ENCODE measurements at places on chromosomes 11 and 22.

- no peak for DNase-seq
These were observed 41.8 kb upstream of the SORL1-AS1 start for GRCh38 chr11:121494355-121495099.

DNA sequence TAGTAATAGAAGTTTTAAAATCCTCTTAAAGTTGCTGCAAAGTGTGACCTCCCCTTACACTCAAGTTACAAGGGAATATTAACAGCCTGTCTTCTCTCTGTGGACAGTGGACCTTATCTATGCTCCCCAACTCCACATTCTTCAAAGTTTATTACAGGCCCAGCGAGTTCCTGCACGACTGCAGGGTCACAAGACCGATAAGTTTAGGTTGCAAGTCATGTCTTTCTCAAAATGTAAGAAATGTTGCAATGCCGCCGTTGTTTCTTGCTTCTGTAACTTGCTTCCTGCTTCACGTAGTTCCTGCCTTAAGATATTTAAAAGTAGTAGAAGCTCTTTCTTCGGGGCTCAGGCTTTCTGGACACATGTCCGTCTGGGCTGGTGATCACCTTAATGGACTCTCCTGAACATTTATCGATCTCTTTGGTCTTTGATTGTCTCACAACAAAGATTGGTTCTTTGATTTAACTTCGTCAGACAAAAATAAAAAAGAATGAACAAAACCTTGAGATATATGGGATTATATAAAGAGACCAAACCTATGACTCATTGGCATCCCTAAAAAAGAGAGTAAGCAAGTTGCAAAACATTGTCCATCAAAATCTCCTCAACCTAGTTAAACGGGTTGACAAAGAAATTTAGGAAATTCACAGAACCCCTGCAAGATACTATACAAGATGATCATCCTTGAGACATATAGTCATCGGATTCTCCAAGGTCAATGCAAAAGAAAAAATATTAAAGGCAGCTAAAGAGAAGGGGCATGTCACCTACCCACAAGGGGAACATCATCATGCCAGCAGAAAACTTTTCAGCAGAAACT, 45.4 kb upstream of the GLYAT start:
- no peak for DNase-seq

DNA sequence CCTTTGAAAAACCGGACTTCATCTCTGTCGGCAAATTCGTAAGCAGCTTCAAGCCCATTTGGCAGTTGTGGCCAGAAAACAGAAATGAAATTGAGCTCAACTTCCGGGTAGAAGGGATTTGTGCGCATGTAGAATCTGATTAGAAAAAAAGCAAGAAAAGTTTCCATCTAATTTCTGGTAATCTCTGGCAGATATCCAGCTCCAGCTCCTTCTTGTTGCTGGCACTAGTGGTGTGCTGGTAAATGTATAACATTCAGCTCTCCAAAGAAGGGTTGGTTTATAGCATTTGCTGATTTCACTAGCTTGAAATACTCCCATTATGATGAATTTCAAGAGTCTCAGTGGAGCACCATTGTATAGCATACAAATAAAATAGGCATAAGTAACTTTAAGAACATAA, 5.4 kb downstream of the MMP1 start:
- DNase-seq: no peak

GRCh38 chr22:25492841-25493734, 71.4 kb upstream of the GRK3 start:
- no peak for DNase-seq

- DNase-seq: no peak
These were observed 4.1 kb upstream of the B4GALNT4 start for GRCh38 chr11:364991-365725.

GRCh38 chr22:40040927-40041326, 46.2 kb downstream of the FAM83F start:
- no peak for DNase-seq

DNA sequence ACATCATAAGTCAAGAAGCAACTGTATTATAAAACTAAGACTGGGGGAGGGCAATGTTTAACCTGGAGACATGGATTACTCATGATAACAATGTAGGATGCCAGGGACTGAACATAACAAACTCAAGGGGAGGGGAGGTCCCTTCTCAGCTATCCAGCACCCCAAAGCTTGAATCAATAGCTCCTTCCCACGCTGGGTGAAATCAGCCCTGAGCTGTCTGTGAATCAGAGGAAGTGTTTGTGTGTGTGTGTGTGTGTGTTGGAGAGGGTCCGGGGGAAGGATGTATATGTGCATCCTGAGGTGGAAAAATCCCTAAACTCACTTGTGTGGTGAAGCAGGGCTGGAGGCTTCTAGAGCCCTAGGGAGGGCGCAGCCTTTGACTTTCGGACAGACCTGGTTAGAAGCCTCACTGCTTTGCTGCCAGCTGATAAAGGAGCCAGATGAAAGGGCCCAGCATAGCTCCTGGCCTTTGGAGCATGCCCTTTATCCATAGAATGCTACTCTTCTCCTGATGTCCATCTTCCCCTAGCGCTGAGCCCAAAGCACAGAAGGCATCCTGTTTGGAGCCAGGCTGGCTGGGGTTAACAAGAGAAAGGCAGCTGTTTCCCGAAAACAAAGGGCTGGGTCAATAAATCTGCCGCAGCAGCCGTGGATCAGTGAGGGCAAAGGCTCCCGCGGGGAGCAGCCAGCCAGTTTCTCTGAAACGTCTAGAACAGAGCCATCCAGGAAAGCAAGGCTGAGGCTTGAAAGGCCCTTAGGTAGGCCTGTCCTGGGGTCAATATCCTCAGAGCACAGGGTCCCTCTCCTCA, 35.8 kb downstream of the TNKS1BP1 start:
- DNase-seq: no peak

DNA sequence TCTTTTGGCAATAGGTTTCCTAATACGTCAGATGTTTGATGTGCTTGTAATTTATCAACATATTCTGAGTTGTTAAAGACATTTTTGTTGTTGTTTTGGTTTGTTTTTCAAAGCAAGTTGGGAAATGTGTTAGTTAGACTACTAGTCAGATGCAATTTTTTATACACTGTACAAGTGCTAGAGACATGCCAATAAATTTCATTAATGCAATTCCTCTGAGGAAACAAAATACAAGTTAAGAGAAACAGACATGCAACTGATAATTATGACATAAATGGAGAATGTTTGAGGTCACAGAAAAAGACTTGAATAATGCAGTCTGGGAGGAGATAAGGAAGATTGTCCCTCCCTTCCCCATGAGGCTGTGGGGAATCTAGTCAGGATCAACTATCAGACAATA, 5.9 kb downstream of the OR51T1 start:
- DNase-seq: no peak

- no peak for DNase-seq
These were observed 11.6 kb upstream of the NRGN start for GRCh38 chr11:124728134-124728533.

DNA sequence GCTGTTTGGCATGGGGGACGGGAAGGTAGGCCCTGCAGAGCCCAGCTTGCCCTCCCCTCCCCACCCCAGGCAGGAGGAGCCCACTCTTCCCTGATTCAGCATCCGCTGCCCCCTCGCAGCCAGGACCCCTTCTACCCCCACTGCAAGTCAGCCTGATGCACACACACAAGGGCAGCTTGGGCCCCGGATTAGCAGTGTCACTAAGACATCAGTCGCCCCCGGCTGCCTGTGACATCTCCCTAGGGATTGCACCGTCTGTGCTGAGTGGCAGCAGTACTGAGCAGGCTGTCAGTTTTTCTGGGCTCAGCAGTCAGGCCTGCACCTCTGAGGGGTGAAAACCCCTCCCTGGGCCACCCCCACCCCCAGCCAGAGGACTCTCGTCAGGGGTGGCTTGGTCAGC, 30.4 kb upstream of the SYT7 start:
- DNase-seq: no peak

GRCh38 chr11:85279267-85279666, 347.9 kb downstream of the DLG2 start:
- DNase-seq: no peak

DNA sequence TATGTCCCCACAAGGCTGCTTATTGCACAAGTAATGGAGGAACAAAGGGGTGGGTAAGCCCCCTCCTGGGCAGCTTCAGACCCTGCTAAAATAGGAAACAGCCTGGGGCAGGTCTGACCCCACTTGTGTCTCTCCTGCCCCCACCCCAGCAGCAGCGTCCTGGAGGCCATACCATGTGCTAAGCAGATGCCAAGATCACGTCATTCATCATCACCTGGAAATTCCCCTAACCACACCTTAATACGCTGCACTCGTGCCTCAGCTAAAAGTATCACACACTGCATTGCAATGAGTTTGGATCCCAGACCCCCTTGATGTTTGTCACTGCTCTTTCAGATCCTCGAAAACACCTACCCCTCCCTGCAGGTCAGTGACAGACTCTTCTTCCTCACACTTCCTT, 27.8 kb upstream of the GGTLC2 start:
- no peak for DNase-seq

DNA sequence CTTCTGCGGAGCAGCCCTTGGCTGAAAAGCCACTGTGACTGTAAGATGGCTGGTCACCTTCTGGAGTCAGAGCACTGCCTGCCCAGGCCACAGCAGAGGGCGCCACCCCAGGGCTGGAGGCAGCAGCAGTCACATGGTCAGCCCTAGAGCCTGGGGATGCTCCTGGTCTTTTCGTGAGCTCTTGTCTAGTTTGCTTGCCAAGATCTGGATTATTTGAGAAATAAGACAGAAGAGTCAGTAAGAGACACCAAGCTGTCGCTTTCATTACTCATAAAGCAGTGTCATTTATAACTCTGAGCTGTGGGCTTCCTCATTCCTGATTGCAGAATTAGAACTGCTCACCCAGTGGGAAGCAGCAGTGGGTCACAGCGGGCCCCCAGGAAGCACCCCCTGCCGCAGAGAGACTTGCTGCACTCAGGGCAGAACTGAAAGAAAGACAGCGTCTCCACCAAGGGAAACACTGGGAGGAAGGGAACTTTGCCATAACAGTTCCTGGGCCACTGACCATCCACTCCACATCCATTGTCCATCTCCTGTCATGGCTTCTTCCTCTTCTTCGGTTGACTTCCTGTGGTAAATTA, 56.7 kb downstream of the PPP6R2 start:
- DNase-seq: peak; percentile 63

GRCh38 chr11:71404209-71404608, 44.0 kb downstream of the DHCR7 start:
- DNase-seq: no peak

DNA sequence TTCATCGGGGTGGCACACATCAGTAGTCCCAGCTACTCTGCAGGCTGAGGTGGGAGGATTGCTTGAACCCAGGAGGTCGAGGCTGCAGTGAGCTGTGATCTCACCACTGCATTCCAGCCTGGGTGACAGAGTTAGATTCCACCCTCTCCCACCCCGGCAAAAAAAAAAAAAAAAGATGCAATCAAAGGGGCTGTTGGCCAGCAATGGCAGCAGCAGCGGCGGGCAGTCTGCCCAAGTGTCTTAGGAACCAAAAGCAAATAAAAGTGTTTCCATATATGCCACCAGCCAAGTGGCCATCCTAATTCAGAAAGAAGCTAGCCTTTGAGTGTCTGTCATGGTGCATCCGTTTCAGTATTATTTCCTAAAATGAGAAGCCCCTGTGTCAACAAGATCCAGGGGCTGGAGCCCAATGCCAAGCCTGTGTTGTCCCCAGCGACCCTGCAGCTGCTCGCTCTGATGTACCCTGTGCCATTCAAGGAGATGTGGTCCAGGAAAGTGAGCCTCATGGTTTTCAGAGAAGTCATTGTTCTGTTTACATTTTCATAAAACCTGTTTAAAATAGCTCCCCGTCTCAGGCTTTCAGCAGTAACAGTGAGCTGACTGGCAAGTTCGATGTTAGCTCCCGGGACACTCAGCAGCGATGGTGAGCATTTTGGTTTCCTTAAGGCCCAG, 12.5 kb downstream of the CDPF1 start:
- DNase-seq: no peak

DNA sequence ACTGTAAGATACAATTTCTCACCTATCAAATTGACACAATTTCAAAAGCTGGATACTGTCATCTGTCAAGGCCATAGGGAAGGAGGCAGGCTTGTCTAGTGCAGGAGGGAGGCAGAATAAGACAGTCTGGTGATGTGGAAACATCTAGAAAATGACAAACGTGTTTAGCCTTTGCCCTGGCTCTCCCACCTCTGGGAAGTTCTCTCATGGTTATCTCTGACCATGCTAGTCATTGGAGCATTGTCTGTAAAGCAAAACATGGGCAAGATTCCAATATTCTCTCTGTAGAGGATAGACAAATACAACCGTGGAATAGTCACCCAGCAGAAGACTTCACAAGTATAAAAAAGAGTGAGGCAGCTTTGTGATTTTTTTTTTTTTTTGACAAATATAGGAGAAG, 9.1 kb upstream of the SERHL2 start:
- DNase-seq: no peak

Measured in lower lobe of right lung (tissue), 2 donors.